ENCODE measurements at places on chromosomes 1 and 21. TPM values are rescaled to one million over a fixed set of nuclear protein-coding genes. Genes with fewer than 3 reads are reported as not detected.

DNA sequence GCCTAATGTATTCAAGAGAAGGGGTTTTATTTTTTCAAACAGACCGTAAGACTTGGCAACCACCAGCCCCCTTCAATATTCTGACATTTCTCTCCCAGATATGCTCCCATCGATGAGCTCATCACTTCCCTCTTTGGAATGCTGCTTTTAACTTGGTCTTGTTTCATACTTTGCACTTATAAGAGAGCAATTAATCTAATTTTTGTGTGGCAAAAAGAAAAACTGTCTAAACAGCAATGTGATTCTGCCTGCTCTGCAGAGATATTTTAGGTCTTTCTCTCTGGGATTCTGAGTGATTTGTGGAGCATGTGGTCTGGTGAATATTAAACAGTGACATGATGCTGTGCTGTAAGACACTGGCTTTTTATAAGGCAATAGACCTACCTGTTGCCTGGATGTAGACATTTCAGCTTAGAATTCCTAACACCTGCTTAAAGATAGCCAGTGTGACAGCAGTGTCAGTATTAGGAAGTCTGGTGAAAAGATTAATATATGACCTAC is 284.8 kb downstream of the BACH1 start:
- DNase-seq: no peak

DNA sequence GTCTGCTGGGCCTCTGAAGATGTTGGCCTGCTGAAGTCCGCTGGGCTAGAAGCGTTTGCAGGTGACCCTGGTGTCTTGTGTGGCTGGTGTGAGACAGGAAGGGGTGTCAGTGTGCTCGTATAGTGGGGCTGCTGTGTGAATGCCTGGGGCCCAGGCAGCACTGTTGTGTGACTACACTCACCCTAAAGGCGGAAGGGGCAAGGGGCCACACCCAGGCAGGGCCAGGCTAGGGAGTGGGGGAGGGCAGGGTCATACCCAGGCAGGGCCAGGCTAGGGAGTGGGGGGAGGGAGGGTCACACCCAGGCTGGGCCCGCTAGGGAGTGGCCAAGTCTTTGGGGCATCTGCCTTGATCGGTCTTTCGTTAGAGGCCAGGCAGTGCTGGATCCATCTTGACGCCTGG is 25.0 kb downstream of the PDXK start:
- DNase-seq: no peak

DNA sequence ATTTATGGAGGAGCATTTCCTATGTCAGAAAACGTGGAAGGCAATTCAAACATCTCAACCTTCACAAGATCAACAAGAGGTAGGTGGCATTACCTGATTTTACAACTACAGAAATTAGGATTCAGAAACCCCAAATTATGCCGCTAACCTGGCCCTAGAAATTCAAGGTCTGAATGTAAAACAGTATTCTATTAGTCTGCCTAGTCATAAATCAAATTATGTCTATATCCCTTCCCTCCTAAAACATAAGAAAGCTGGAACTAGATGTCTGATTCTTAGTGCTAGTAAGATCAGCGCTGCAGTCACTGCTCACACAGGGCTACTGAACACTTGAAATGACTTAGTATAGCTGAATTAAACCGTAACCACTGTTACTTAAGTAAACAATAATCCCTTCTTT is 1.4 kb downstream of the TOMM20 start:
- no peak for DNase-seq

DNA sequence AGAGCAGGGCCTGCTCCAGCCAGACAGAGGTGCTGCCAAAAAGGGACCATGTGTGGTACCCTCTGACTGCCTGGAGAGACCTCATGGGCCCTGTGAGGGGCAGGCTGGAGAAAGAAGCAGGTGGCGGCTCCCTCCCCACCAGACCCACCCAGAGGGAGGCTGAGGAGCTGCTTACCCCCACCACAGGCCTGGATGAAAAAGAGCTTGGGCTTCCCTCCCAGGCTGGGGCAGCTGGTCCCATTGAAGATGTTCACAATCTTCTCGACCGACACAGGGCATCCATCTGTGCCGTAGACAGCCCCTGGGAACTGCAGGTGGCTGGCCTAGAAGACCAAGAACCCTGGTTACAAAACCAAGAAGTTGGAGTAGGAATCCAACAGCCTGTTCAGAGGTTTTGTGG is 19.6 kb downstream of the CASP9 start:
- DNase-seq: no peak

GRCh38 chr21:18252256-18252655 is 7.6 kb downstream of the CHODL start:
- no peak for DNase-seq

DNA sequence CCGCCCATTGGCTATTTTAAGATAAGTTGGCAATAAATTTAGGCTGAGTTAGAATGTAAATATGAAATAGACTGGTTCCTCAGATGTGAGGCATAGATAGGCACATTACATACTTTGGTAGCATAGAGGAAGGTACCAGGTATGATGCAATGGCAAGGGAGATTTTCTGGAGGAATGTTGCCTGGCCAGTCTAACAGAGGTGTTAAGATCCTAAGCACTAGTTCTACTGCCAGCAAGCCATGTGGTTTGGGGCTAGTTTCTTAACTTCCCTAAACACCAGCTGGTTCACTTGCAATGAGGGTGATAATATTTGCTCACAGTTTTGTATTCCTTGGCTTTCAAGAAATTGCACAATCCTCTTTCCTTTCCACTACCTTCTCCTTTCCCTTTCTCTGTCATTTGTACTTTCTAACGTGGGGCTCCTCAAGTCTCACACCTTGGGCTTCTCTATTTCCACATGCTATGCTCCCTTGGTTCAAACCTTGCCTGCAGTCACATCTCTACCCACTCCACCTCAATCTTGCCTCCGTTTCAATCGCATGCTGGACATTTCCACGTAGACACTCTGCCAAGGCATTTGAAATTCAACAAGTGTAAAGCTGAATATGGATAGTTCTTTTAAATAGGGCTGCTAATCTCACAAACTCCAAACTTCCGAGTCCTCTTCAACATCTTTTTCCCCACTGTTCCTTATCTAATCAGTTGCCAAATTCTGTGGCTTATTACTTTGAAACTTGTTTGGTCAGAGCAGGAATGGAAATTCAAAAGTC is 4.7 kb upstream of the CD55 start:
- no peak for DNase-seq

DNA sequence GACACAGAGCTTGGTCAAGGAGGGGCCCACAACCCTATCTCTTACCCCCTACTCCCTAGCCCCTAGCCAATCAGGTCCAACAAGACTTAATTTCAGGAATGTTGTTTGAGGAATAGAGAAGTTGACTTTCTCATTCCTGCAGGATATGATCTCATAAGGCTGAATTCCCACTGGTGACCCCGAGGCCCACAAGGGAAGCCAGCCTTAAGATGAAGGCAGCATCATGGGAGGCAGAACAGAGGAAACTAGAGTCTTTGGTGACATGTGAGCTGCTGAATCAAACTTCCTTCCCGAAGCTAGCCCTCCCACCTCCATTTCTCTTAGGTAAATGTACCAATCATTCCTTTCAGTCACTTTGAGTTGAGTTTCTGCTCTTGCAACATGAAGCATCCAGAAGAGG is 9.1 kb upstream of the PDIK1L start:
- DNase-seq: no peak

- DNase-seq: peak; percentile 26
Observed at GRCh38 chr1:226872437-226872836, 2.0 kb downstream of the PSEN2 start.

- DNase-seq: peak; percentile 31
Observed at GRCh38 chr1:223819730-223820514, 25.8 kb downstream of the TP53BP2 start.

GRCh38 chr1:30747033-30748008 is 10.3 kb downstream of the LAPTM5 start:
- DNase-seq: no peak

DNA sequence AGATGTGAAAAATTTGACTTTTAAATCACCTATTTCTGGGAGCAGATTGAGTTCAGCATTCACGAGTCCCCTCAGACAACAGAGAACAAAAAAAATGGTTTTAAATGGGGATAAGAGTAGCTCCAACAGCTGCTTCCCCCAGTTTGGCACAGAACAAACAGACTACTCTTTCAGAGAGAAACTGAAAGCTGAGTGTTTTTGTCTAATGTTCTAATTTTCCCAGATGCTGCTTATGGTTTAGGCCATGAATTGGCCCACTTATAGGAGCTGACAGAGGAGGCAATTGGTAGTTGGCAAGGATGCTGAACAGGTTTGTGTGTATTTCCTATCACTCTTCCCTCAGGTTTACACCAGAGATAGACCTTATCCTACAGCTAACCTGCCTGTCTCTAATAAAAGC is 1637.4 kb upstream of the PRMT6 start:
- no peak for DNase-seq

DNA sequence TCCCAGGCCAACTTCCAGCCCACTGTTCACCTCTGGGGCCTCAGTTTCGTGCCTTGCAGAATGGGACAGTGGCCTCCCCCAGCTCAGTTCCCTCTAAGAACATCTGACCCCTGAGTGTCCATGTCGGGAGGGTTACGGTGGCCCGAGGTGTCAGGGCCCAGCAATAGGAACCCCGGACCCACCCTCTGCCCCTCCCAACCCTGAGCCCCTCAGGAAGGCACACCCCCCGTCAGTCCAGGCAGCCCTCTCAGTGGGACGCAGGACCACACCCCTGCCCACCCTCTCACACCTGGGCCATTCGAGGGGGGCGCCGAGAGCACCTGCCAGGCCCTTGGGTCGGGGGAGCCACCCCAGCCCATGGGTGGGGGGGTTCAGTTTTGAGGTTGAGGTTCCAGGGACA is 447 bp downstream of the TTC34 start:
- no peak for DNase-seq

- no peak for DNase-seq
Observed at GRCh38 chr1:15325375-15326085, 78.5 kb downstream of the FHAD1 start.

GRCh38 chr1:66284746-66285145 is 249.2 kb upstream of the SGIP1 start:
- no peak for DNase-seq

DNA sequence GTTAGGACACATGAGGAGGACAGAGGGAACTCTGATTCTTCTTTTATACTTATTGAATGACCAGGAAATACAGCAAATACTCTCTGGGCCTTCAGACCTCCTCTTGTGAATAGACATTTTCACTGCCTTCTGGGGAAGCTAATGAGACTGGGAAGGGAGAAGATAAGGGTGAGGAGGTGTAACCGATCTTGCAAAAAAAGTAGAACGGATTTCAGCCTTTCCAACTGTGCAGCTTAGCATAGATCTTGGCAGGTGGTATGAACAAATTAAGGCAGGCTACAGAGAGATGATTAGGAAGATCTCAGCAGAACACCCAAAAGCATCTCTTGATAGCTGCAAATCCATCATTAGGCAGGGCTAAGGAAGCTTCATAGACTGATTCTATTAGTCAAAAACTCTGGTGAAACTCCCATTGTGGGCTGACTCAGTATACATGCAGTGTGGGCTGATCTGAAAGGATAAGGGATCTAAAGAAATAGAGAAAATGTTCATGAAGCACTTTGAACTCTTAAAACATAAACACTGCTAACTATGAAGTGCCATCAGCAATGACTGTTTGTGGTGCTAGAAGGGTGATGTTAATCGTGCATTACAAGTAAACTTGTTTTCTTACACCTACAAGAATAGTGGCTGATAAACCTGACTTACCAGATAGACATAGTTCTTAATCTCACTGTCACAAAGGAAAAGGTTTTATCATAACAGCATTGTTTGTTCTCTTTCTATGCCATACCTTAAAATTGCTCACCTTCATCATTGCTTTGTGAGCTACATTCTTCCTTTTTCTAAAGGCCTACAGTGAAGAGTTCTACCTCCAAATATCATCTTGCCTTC is 85.5 kb upstream of the PALMD start:
- DNase-seq: no peak

GRCh38 chr21:38082936-38083485 is 166.8 kb upstream of the KCNJ6 start:
- no peak for DNase-seq

- no peak for DNase-seq
Observed at GRCh38 chr1:226033991-226034390, 28.5 kb upstream of the H3-3A start.

GRCh38 chr21:40270047-40270446 is 402.8 kb downstream of the PCP4 start:
- DNase-seq: no peak

DNA sequence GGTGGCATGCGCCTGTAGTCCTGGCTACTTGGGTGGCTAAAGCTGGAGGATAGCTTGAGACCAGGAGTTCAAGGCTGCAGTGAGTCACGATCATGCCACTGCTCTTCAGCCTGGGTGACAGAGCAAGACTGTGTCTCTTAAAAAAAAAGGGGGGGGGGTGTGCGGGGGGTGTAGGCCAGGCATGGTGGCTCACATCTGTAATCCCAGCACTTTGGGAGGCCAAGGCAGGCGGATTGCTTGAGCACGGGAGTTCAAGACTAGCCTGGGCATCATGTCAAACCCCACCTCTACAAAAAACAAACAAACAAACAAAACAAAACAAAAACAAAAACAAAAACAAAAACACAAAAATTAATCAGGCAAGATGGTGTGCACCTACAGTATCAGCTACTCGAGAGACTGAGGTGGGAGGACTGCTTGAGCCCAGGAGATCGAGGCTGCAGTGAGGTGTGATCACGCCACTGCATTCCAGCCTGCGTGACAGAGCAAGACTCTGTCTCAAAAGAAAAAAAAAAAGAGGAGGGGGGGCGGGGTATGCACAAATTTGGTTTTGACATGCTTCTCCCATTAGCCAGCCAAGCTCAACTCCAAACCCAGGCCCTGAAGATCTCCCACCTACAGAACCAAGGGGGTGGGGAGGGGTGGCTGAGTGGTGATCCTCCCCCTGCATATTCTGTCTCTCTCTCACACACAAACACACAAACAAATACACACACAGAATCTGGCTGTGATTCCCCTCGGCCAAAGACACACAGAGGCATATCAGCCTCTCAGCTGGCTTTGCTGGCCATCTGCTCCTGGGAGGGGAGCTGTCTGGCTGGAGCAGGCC is 3.1 kb downstream of the PTAFR start:
- no peak for DNase-seq

SNX7 gene
- 23.1 TPM for total RNA-seq

DEGS1 gene
- total RNA-seq: 33.6 TPM

IL19 gene
- total RNA-seq: not detected

SPRR2F gene
- total RNA-seq: not detected

HSD3B1 gene
- total RNA-seq: not detected

APOBEC4 gene
- total RNA-seq: not detected

PDE9A gene
- total RNA-seq: 1.6 TPM

LRRC7 gene
- total RNA-seq: 0.28 TPM

DISC1 gene
- 4.4 TPM for total RNA-seq

OR6K3 gene
- not detected for total RNA-seq

IPP gene
- 16.0 TPM for total RNA-seq

ANKRD65 gene
- 1.6 TPM for total RNA-seq

CTSE gene
- total RNA-seq: not detected

CLCA1 gene
- total RNA-seq: not detected

UMODL1 gene
- total RNA-seq: not detected

AMY1B gene
- total RNA-seq: not detected

GBP5 gene
- total RNA-seq: 0.75 TPM
